Activated CD8-positive, alpha-beta memory T cell treated with anti-CD3 and anti-CD28 coated beads for 48 hours (primary cell): ENCODE measurements at places on chromosomes 4 and X.

DNA sequence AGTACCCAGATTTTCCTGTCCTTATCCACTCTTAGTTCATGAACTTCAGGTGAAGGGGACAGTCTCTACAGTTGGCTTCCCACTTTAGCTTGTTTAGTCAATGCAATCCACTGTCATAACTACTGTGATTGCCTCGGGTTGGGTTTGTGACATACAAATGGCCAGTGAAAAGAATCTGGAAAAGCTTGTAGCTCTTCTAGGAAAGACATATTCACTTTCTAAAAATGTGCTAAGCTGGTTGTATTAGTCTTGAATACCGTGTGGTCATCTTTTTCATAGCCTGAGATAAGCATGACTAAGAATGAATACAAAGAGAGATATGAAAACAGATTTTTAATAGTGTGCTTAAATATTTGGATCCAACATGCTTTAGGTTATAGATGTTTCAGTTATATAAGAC, 1443.5 kb upstream of the IGFBP7 start:
- no peak for DNase-seq

DNA sequence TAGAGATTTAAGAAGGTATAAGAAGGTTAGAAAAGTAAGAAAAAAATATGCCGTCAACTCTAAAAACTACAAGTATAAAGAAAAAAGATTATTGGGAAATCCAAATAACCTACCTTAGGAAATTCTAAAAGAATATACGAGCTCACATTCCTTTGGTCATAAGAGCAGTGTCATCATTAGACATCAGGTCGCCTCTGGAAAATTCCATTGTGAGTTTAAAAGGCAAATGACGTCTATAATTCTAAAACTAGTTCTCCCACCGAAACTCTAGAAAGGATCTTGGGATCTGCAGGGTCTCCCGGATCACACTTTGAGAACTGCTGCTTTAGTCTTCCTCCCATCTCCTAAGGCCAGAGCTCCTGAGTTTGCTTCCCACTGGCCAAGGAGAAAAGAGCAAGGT, 518 bp upstream of the SAT1 start:
- no peak for DNase-seq

- no peak for DNase-seq
These were observed 56.0 kb downstream of the NUDT11 start for GRCh38 chrX:51440365-51440764.

- no peak for DNase-seq
These were observed 16.3 kb downstream of the PPP2R3B start for GRCh38 chrX:370244-370962.

DNA sequence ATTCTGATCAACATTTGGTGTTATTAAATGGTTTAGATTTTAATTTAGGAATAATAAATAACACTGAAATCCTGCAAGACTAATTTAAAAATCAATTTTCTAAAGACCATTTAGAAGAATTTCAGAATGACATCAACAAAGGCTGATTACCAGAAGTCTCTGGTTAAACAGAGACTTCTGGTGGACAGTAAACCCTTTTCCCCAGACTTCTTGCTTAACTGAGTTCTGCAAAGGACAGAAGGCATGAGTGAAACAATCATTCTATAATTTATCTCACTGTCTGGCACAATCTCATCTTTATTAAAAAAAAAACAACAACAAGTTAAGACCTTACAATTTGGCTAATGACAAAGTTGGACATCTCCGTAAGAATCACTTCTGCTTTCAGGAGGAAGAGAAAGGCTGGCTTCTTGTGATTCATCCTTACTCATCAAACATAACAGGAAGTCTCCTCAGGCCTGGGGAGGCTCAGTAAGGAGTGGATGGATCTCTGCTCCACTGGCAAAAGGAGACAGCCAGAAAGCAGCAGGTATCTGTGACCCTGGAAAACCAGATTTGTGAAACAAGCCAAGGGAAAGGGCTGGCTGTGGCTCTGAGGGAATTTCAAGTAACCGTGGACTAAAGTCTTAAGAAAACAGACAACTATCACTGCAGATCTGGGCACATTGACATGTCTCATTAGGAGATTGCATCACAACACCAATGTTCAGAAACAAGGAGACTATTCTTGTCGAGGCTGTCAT, 908 bp upstream of the TLR6 start:
- DNase-seq = no peak

- no peak for DNase-seq
These were observed 73.7 kb downstream of the SHROOM2 start for GRCh38 chrX:9859711-9860555.

DNA sequence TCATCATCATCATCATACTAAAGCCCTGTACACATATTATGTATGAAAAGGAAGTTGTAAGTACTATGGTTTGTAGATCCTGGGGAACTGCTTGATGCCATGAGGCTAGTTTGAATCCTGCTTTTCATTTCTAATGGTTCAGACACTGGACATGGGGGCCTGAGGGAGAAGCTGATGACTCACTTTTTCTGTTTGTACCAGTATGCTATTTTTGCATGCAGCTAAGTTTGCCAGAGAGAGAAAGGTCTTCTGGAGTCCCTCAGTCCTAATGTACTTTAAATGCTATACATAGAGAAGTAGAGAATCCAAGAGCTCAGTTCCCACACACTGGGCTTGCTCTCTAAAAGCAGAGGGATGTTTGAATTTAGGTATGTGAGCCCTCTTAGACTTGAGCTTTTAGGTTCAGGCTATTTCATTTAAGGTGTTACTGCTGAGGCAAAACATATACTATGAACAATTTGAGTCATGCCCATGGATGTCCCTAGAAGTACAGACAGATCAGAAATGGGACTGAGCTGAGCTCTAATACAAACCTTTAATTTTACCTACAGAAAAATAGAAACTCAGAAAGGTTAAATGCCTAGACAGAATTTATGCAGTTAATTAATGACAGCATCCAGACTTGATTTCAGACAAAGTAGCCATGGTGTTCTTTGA, 17.6 kb upstream of the HS3ST1 start:
- DNase-seq = no peak
